Left kidney (tissue), 8 donors: ENCODE measurements at places on chromosomes 4 and X. TPM values are rescaled to one million over a fixed set of nuclear protein-coding genes. Genes with fewer than 3 reads are reported as not detected.
A peak's percentile ranks its signal among the peaks of the same experiment; 100 is the strongest.

Gene PTTG2
- not detected for polyA plus RNA-seq

DNA sequence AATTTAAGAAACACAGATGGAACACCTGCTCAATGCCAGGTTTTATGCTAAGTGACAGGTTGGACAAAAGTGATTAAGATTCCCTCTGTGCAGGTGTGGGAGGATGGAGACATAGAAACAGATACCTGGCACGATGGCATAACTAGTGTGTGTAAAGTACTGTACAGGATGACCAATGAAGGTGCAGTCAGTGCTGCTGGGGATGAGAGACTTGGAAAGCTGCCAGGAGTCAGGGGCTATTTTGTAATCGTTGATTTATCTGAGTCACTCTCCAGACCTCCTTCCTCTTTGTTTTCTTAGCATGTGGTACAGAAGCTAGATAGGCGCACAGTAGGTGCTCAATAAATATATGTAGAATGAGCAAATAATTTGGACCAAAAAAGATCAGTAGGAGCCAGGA is 58.2 kb downstream of the CWH43 start:
- no peak for DNase-seq

Gene NPFFR2
- polyA plus RNA-seq = 0.93 TPM

- DNase-seq = no peak
Measured at GRCh38 chr4:2217726-2218125, 24.2 kb downstream of the HAUS3 start.

DNA sequence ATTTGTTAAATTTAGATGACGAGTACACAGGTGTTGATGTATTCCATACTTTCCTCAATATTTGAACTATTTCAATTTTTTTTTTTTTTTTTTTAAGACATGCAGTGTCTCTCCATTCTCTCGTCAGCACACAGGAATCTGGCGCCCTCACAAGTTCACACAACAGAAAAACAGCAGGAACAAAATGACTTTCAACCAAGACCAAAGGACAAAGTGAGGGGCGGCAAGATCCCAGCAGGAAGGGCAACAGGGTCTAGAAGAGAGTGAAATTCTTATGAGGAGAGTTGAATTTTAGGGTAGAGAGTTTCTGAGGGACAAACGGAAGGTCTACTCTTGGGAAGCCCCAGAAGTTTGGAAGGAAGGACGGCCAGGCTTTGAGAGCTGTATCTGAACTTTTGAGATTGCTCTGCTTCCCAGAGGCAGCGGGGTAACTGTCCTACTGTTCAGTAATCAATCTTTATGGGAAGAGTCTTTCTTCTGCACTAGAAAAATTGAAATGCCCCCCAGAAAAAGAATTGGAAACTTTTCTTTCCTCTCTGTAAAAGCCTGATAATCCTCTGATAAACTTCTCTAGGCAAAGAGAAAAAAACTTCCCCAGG is 760.2 kb downstream of the RAB28 start:
- DNase-seq = no peak

- no peak for DNase-seq
Measured at GRCh38 chr4:168852933-168853713, 156.9 kb downstream of the CBR4 start.

- no peak for DNase-seq
Measured at GRCh38 chr4:31334086-31334910, 614.1 kb downstream of the PCDH7 start.

DNA sequence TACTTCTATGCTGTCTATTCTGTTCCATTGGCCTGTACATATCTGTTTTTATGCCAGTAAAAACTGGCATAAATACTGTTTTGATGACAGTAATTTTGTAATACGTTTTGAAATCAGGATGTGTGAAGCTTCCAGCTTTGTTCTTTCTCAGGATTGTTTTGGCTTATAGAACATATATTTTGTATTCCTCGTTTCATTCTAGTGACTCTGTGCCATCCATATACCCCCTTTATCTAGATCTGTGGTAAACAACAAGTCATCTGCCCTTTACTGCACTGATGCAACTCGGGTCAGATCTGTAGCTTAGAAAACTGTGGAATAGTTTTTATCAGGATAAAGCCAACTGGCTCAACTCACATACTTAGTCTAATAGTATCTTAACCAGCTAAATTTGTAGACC is 233.7 kb downstream of the PRDM5 start:
- DNase-seq = no peak

DNA sequence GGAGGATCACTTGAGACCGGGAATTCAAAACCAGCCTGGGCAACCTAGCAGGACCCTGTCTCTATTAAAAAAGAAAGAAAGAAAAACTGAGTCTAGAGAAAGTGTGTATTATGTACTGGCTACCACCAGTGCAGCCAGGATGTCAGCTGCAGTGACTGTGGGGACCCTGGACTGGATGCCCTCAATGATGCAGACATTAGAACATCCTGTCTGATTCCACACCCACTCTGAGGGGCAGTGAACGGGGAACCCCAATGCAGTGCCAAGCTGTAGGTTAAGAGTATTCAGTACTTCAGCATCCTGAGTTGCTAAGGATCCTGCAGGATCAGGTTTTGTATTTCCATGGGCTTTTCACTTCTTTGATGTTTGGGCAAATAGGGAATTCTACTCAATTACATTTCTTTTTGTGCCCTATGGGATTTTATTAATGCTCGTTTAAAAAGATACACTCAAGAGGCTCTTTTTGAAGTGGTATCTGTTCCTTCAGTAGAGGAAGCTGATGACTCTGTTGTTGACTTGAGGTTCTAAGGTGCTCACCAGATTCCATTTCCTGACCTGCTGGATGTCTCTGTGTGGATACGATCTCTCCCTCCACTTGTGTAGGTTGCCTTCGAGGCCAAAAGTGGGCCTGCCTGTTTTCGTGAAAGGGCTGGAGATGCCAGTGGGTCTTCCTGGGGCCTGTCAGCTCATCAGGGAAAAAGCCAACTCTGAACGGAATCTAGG is 85.9 kb upstream of the CLCN4 start:
- no peak for DNase-seq

Gene FGF5
- polyA plus RNA-seq = 0.03 TPM

Gene DRD5
- polyA plus RNA-seq = 0.83 TPM

DNA sequence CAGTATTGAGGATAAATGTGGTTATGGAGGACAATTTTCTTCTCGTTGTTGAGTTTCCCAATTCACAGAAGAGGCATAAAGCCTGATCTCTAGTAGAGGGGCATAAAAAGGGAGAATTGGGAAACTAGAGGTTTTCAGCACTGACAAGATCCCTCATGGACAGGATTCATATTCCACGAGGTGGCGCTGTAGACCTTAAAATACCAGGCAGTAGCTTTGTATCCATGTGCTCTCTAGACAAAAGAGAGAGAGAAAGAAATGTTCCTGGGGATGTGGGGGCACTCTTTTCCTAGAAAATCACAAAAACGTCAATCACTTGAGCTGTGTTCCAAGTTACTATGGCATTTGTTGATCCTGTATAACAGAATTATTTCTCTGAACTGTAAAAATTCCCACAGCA is 128.3 kb downstream of the MAGEE1 start:
- DNase-seq = no peak

- DNase-seq = no peak
Measured at GRCh38 chrX:70026112-70026850, 23.5 kb downstream of the AWAT2 start.

DNA sequence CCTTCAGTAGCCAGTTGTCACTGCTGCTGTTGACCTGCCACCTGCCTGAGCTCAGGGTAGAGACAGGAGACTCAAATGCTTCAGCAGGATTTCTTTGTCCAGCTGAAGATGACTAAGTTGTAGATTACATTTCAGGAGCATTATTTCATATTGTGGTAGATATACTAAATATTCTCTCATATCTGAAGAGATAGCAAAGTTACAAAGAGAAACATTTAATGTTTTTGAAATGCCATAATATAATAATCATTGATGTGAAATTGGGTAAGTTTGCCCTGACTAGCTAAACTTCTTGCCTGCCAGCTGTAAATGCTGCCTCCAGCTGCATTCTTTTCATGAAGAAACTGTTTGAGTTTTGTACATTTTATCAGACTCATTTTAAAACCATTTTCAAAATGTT is 247.6 kb upstream of the CNKSR2 start:
- DNase-seq = no peak

DNA sequence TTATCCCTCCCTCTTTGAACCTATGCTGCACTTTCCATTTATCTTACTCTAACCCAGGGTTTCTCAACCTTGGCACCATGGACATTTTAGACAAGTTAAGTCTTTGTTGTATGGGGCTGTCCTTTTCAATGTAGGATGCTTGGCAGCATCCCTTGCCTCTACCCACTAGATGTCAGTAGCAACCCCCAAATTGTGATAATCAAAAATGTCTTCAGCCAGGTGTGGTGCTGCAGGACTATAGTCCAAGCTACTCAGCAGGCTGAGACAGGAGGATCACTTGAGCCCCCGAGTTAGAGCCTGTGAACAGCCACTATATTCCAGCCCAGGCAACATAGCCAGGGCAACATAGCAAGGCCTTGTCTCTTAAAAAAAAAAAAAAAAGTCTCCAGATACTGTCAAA is 7.0 kb downstream of the LRCH2 start:
- DNase-seq = peak; percentile 26

GRCh38 chr4:38005637-38006036 is 45.4 kb downstream of the PTTG2 start:
- no peak for DNase-seq

DNA sequence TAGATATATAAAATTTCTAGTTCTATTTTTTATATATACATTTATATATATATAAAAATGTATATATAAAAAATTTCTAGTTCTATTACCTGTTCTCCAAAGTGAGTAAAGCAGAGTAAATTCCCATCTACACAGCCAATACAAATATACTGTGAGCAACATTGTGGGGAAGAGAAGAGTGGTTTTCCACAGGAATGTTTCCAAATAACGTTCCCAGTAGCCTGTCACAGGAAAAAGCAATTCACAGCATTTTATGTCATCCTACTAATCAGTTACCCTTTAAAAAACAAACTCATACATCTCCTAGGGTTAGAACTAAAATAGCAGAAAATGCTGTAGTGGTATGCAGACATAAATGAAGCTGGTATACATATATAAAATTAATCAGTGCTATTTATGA is 44.5 kb downstream of the AASDH start:
- DNase-seq = no peak

DNA sequence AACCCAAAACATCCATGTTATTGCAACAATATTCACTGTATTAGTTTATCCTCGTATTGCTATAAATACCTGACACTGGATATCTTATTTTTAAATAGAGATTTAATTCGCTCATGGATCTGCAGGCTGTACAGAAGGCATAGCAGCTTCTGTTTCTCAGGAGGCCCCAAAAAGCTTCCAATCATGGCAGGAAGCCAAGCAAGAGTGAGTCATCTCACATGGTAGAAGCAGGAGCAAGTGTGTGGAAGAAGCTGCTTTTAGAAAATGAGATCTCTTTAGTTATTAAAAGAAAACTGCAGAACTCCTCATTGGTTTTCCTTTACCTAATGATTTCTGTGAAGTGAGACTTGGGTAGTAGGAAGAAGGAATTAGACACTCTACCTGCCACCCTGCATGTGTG is 16.4 kb downstream of the ZNF732 start:
- no peak for DNase-seq

- no peak for DNase-seq
Measured at GRCh38 chrX:64571011-64571410, 175.8 kb upstream of the MTMR8 start.

Gene REPS2
- polyA plus RNA-seq = 12.1 TPM

GRCh38 chr4:67727124-67727850 is 26.3 kb upstream of the UBA6 start:
- DNase-seq = no peak

DNA sequence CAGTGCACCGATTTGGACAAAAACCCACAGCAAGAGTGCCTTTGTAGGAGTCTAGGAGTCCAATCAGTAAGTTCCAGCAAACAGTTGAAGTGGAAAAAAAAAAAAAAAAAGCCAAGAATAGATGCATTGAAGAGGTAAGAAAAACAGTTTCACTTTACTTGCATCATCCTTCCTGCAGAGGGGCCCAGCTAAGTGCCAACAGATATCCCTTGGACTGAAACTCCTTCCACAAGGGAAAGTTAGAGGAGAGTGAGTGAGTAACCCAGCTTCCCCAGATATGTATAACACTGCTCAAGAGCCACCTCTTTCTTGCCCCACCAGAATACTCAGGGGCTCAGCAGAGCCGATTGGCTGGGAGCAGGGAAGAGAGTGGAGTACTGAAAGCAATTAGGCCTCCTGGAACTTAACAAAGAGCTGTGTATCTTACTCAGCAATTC is 617.7 kb upstream of the SMIM31 start:
- DNase-seq = no peak

- DNase-seq = no peak
Measured at GRCh38 chr4:23728393-23728792, 161.5 kb downstream of the PPARGC1A start.

DNA sequence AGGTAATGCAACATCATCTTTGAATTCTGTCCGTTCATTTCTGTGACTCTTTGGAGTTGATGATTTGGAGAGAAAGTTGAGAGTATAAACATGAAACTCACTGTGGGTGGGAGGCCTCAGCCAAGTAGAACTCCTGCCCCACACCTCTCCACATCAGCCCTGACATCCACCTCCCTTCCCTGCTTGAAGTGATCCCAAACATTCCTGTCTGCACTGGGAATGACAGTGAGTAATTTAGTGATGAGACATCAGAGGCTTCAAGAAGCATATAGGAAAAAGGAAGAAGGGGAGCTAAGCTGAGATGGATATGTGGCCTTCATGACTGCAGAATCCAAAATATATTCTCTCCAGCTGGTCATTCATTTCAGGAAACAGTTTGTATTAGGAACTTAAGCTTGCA is 151.8 kb downstream of the SPATA18 start:
- DNase-seq = no peak

DNA sequence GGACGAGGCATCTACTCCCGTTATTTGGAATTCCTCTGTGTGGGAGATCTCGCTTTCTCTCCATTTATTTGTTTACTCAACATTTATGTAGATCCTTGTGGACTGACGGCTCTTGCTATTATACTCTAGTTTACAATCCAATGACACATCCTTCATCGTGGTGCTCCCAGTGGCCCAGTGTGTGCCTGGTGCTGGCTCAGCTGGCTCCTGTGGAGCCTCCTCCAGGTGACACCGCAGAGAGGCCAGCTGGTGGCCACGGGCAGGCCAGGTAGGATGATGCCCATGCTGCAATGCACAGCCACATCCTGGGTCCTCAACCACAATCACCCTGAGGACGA is 84.0 kb upstream of the AFAP1 start:
- DNase-seq = no peak

- no peak for DNase-seq
Measured at GRCh38 chr4:87698394-87698793, 48.3 kb downstream of the DMP1 start.

DNA sequence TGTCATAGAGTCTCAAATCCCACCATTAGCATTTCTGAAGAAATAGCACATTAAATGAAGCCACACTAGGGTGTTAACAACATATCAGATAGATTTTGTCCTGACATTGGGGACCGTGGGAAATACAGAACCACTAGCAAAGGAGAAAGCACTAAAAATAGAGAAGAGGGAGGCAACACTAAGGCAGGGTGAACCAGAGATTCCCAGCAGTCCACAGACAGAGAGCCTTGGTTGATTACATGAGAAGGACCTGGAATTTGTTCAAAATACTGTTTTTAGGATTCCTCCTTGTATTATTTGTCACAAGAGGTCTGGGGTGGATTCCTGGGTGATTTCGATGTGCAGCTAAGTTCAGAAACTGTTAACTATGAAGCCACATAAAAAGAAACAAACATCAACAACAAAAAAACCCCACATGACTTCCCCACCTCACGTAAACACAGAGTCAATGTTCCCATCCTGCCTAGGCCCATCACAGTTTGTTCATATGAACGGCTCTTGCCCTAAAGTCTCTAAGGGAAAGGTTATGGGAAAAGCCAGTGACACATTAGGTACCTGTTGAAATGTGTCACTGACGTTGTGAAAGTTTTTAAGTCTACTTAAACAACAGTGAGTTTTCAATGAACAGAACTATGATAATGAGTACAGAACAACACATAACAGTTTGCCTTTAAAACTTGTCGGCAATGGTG is 23.6 kb upstream of the GRSF1 start:
- DNase-seq = no peak
